ENCODE measurements at places on chromosomes 12 and 14.

GRCh38 chr12:27285403-27285802, 41.3 kb downstream of the STK38L start:
- DNase-seq, result no peak

DNA sequence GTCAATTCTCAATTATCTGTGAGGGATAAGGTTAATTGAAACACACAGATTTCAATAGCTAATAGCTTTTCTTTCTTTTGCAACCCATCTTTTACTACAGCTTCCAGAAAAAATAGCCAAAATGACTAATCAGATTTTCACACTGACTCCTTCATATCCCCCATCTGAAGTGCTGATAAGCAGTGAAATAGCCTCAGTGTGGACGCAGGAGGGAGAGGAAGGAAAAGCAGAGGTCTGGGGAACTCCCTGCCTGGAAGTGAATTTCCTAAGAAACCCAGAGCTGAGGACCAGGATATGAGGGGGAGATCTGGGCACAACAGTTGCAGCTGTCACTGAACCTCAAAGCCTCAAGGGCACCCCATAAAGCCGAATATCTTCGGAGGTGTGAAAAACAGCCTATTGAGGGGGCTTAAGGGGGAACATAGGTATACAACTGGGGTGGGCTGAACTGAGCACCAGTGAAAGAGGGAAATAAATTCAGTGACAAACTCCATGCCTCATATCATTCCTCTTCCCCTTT, 60.9 kb downstream of the EMP1 start:
- DNase-seq, result no peak

GRCh38 chr12:1650260-1650977, 21.4 kb downstream of the WNT5B start:
- DNase-seq, result no peak

DNA sequence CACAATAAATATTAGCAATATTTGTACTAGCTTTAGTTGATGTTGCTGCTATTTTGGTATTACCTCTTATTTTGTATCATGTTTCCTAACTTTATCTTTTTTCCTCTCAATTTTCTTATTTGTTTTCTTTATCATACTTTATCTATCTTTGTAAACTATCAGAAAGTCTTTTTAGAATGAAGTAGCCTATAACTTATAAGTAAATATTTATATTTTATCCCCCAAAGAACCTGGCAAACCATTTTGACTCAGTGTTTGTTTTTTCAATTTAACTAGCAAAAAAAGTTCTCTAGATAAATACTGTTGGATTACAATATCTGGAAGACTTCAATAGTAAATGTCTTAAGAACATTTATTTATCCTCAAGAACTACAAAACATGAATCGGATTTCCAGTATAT, 135.7 kb upstream of the PDZRN4 start:
- no peak for DNase-seq

GRCh38 chr12:99567072-99567471, 80.5 kb upstream of the GARIN6 start:
- no peak for DNase-seq

DNA sequence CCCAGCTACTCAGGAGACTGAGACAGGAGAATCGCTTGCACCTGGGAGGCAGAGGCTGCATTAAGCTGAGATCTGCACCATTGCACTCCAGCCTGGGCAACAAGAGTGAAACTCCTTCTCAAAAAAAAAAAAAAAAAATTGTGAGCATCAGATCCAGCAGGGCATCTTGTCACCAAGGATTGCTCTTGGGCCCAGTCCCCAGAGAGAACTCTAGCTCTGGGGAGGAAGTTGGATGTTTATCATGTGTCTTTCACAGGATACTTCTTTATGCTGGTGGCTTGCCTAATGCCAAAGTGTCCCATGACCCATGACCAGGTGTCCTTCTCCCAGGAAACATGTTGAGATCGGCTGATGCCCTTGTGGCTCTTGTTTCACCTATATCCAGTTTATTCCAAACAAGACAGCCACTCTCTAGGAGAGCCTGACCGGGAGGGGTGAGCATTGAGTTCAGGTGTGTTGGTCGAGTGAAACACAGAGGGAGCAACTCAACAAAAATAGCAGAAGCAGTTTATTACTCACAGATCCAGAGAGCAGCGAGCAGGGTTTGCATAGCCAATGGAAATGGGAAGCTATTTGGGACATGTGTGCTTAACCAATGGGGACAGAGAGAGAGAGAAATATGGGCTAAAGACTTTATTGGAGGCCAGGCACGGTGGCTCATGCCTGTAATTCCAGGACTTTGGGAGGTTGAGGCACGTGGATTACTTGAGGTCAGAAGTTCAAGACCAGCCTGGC, 6.6 kb upstream of the TCHP start:
- no peak for DNase-seq

DNA sequence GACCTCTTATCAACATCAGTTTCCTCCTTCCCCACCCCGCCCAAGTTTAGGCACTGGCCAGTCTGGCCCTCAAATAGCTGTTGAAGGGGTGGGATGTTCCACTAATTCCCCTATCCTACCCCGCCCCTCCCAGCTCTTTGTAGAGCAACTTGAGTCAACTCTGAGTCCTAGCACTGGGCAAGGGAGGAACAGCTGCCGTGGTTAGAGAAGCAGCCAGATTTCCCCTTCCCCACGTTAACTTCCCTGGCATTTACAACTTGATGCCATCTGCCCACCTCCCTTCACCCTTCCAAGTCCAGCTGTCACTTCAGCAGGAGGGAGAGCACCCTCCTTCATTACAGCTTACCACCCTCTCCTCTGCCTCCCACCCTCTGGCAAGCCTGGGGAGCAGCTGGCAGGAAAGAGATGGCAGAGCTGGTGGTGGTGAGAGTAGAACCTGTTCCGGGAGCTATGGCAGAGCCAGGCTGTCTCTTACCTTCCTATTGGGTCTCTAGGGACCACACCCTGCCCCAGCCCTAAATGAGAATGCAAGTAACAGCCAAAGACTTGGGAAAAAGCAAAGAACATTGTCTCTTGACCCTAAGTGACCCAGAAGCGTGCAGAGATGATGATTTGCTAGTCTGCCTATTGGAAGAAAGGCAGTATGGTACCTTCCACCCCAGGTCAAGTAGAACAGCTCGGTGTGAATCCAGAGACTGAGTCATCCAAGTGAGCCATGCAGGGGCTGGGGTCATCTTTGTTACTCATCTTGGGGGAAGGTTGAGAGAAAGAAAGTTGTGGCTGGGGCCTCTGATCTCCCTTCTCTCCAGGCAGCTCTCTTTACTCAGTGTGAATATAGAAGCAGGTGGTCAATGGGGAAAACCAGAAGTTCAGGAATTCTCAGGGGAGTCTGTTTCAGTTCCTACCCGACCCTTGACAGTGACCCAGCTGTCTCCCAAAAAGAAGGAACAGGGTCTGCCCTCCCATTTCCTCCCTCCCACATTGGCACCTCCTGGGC, 1.5 kb downstream of the BLOC1S1 start:
- DNase-seq, result peak; percentile 71

- peak; percentile 84 for DNase-seq
These were observed 1.5 kb downstream of the COL2A1 start for GRCh38 chr12:48002773-48003218.

- no peak for DNase-seq
These were observed 14.9 kb downstream of the FOXA1 start for GRCh38 chr14:37580146-37580545.
